ENCODE measurements at places on chromosomes 12 and 14.

- DNase-seq, result peak; percentile 20
Measured at GRCh38 chr14:69153873-69154270, 953 bp upstream of the DCAF5 start.

- DNase-seq, result peak; percentile 68
Measured at GRCh38 chr12:12439636-12440035, 82.8 kb downstream of the BORCS5 start.

- no peak for DNase-seq
Measured at GRCh38 chr12:126907900-126908764, 1358.8 kb upstream of the TMEM132C start.

DNA sequence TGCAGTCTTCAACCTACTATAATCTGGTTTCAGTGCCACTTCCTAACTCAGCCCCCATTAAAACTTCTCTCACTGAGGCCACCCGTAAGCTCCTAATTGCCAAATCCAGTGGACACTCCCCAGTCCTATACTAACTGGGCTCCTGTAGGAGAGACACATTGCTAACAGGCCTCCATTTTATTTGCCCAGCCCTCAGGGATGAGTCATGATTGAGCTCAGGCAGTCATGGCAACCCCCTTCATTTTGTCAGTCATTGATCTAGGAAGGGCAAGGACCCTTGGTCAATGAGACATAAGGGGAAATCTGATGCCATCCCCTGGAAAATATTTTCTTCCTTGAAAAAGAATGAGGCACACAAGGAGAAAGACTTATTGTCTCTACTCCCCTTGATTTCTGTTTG is 70.1 kb upstream of the HIF1A start:
- DNase-seq, result no peak

- DNase-seq, result no peak
Measured at GRCh38 chr12:93099792-93100191, 170.7 kb upstream of the EEA1 start.

DNA sequence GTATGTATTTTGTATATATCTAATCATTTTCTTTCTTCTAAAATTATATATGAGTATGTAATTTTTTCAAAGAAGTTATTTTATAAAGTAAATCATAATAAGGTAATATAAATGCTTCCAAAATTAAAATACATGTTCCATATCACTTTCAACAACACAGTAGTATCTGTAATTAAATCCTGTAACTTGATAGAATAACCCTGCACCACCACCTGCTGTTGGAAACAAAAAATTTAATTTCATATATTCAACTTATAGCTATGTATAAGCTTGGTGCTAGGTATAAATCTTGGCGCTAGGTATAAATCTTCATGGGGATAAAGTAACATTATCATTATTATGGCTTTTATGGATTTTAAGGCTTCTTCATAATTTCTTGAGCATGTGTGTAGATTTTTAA is 149.7 kb upstream of the DCN start:
- DNase-seq, result no peak

DNA sequence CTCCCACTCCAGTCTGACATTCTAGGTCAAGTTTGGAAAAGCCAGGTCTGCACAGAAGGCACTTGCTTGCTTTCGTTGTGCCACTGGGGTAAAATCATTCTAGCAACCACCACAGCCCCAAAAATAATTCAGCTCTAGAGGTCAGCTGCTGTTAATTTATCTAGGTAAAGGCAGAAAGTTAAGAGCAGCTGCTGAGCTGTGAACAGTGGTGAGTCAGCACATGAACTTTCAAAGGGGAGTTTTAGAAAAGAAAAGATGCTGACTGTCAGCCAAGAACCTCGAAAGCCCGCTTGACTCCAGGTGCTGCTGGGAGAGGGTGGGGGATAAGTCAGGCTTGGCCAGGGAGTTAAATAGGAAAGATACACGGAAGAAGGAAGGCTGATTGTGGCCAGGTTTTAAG is 12.7 kb downstream of the CCDC197 start:
- no peak for DNase-seq

DNA sequence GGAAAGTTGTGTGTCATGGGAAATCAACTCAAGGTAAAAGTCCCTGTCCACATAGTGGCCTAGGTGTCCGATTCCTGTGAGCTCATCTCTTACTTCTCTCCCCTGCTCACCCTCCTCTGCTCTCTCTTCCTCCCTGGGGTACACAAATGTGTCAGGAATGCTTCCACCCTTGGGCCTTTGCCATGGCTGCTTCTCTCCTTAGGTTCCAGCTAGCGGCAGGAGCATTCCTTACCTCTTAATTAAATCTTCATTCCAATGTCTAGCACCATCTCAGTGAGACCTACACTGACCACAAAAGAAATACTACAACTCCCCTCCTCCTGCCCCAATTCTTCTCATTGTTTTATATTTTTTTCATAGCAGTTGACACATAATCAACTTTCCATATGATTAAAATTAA is 298.6 kb downstream of the PDZRN4 start:
- DNase-seq, result no peak

- no peak for DNase-seq
Measured at GRCh38 chr12:60194678-60195077, 598.8 kb downstream of the SLC16A7 start.

GRCh38 chr12:16564675-16565074 is 41.3 kb downstream of the LMO3 start:
- no peak for DNase-seq

DNA sequence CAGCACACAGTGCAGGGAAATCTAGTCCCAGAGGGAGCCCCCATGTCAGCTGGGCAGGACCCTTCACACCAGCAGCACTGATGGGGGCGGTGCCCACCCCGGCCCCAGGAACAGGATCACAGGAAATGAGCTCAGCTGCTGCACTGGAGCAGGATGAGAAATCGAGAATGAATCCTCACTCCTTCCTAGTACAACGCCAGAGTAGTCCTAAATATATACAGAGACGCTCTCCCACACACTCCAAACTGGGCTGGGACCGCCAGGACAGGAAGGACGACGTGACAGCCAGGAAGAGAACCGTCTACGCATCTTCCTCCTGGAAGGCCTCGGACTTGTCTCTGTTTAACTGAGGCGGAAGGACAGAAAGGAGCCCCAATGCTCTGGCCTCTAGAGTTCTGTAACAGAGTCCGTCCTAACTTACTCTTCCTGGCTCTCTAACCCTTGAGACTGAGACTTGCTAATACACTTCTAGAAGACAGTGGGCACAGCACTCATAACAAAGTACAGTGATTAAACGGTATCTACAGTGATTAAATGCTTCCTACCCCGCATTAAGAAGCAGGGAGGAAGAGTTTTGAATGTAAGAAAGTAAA is 33.4 kb downstream of the CDC42BPB start:
- no peak for DNase-seq

DNA sequence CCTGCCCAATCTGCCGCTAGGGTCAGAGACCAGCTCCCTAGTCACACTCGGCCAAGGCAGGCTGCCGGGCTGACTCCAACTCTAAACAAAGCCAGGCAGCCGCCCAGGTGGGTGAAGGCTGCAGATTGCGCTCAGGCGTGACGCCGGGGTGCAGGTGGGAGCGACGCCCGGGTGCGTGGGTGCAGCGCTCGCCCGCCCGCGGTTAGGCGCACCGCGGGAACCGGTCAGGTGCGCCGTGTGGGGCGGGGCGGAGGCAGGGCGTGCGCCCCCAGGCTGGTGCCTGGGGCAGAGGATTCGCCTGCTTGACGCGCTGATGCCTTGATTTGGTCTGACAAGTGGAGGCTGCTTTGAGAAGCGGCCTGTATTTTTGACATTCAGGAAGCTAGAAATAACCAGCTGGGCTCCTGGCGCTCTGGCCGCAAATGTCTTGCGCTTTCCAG is 126.7 kb upstream of the HIF1A start:
- DNase-seq, result peak; percentile 42

- no peak for DNase-seq
Measured at GRCh38 chr14:68851078-68851477, 58.2 kb upstream of the ZFP36L1 start.

- no peak for DNase-seq
Measured at GRCh38 chr14:42027271-42027670, 420.6 kb downstream of the LRFN5 start.

DNA sequence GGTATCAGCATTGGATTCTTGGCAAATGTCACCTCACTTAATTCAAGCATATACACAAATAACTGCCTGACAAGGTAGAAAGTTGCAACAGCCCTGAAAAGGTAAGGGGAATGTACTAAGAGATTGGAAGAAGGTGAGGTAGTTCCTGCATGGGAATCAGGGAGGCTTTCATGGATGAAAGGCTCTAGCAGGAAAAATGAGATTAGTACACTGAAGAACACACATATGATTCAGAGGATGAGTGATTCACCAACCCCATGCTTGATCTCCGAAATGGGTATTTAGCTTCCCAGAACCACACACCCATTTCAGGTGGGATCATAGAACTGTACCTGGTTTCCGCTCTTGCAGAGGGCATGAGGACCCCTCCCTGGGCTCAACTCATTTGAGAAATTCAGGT is 65.8 kb downstream of the PAH start:
- DNase-seq, result no peak

DNA sequence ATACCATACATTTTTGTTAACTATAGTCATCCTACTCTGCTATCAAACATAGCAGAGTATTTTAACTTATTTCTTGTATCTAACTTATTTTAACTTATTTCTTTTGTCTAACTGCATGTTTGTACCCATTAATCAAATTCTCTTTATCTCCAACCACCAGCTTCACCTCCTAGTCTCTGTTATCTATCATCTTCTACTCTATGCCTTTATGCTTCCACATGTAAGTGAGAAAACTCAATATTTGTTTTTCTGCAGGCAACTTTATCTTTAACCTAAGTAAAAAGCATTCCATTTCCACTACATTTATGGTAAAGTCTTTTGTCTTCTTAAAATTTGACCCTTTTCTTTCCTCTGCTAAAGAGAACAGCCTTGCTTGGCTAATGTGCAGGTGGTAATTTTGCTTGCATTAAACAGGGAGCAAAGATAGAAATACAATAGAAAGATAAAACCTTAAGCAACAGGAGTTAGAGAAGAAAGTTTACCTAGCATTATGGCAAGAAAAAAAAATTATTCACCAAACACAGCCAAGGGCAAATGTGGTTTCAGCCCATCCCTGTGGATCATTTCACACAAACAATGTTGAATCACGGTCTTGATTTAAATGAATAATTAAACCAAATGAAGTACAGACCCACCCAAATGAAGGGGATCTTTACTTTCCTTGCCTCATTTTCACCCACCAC is 110.9 kb upstream of the TSPAN8 start:
- no peak for DNase-seq

GRCh38 chr12:101746661-101747060 is 7.4 kb upstream of the SYCP3 start:
- no peak for DNase-seq

All from CD4-positive, alpha-beta T cell treated with Interleukin-17A for 1 hour (primary cell).